ENCODE measurements at places on chromosomes 12 and 14.

DNA sequence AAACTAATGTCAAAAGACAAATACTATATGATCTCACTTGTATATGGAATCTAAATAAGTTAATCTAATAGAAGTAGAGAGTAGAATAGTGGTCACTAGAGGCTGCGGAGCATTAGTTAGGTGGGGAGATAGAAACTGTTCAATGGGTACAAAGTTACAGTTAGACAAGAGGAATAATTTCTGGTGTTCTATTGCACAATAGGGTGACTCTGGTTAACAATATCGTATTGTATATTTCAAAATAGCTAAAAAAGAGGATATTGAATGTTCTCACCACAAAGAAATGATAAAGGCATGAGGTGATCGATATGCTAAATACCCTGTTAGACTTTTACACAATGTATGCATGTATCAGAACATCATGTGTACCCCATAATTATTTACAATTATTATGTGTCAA, 42.9 kb downstream of the IGF1 start:
- DNase-seq, result no peak

- DNase-seq, result no peak
Observed at GRCh38 chr12:52900166-52900895, 4.5 kb downstream of the KRT8 start.

DNA sequence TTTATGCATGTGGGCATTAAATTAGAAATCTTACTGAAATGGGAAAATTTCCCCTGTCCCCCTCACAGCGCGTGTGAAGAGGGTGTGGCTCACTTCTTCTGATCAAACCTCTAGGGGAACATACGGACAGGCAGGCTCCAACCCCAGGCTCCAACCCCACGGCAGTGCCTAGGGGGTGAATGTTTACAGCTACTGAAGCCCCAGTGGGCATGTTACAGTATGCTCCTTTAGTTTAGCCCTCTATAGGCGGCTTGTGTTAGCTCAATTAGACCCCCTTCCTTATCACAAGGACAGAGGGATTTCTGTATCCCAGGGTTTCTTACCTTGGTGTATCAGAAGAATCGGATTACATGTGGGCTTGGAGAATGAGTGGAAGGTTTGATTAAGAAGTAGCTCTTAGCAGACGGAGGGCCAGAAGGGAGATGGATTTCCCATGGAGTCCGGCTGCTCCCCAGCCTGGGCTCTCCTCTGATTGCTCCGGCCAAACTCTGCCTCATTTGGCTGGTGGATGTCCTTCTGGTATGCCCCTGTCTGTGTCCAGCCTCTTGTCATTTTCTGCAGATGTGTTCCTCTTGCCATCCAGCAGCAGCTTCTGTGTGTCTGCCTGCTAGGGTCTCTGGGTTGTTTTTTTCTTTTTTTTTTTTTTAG, 223.7 kb downstream of the TMTC2 start:
- DNase-seq, result no peak

DNA sequence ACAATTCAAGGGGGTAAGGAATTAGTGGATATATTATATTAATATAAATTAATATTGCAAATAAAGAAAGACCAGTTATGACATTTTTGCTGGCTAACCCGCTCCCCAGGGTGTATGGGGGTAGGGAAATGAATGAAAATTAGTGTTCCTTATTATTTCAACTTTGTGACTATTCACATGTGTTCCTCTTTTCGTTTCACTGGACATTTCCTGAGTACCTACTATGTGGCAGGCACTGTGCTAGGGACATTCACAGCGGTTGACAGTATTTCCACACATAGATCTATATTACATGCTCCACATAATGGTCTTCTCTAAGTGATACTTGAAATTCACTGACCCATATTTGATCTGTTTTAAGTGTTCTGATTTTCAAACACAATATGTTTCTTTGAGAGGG, 129.8 kb upstream of the USP15 start:
- peak; percentile 42 for DNase-seq

- peak; percentile 51 for DNase-seq
Observed at GRCh38 chr12:20368651-20369304, 441 bp downstream of the PDE3A start.

GRCh38 chr14:68820119-68820518, 27.3 kb upstream of the ZFP36L1 start:
- no peak for DNase-seq

DNA sequence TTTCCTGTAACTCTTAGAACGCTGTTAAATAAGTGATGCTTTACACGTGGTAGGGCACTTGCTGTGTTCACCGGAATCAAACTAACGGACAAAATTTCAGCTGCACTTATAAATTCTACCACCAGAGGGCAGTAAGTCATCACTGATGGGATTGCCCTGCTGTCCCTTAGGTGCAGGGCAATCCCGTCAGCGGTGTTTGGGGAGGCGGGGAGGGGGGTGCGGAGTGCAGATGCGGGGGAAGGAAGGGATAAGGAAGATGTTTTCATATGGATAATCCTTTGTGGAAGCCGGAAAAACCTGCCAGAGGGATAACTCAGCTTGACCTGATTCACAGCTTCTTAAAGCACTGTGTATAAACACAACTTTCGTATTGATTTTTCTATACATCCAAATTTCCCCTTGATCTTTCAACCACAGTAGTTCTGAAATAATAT, 21.7 kb upstream of the SLC10A1 start:
- peak; percentile 85 for DNase-seq

DNA sequence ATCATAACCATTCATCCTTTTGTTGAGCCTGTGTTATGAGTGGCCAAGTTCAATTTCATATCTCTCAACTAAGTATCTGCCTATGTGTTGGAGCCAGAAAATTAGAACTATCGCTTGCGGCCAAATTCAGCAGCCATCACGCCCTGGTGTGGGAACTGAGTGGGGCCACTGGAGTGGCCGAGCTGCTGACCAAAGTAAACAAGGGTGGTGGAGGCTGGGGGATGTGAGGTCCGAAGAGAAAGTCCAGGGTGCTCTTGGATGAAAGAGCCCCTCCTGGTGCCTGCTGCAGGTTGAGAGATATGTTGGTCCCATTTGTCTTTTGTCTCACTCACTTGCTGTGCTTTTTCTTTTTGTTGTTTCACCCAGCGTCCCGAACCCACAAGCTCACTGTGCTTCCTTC, 14.9 kb downstream of the ADGRD1 start:
- no peak for DNase-seq

- no peak for DNase-seq
Observed at GRCh38 chr12:104971306-104971705, 13.2 kb upstream of the SLC41A2 start.

DNA sequence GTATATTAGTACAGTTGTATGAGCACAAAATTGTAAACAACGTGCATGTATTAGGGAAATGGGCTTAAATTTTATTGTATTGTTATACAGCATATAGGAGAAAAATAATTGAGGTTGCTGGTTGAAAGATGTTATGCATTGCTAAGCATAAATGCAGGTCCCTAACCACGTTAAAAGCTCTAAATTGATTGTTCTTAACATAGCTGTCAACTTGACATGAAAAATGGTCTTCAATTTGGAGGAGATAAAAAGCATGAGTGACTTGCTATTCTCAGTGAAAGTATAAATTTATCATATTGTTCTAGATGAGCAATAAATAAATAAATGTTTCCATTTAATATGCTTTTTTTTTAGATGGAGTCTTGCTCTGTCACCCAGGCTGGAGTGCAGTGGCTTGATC, 506.6 kb upstream of the ATXN7L3B start:
- DNase-seq, result no peak

- no peak for DNase-seq
Observed at GRCh38 chr12:132937476-132937875, 18.6 kb downstream of the ZNF605 start.

DNA sequence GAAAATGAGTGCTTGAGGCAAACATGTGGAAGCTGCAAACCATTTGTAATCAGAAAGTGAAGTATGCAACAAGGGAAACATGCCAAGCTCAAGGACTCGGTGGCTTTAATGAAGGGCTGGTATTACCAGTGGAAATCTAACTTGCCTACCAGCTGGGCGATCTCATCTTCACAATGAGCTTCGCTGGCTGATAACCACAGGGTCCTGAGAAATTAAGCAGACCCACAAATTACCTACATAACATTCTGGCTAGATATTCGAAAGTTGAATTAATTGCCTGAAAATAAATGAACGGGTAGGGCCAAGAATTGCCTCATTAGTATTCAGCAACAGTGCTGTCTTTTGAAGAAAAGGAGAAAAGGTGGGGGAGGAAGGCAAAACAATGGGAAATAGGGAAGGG, 439.4 kb downstream of the PDZRN4 start:
- no peak for DNase-seq

GRCh38 chr14:90756755-90757345, 59.4 kb downstream of the TTC7B start:
- peak; percentile 32 for DNase-seq

DNA sequence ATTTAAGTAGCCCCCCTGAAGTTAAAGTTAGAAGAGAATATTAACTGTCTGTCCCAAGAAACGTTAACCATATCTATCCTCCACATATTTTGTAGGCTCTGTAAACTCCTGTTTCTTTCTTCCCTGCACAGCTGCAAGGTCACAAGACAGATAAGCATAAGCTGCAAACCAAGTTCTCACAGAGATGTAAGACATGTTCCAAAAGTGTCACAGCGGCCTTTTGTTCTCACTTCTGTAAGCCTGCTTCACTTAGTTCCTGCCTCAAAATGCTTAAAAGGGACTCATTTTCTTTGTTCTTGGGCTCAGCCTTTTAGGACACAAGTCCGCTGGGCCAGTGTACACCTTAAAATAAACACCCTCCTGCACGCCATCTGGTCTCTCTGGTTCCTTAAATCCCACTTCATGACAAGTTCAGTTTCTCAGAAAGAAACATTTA, 3.2 kb downstream of the RNASE1 start:
- peak; percentile 94 for DNase-seq

DNA sequence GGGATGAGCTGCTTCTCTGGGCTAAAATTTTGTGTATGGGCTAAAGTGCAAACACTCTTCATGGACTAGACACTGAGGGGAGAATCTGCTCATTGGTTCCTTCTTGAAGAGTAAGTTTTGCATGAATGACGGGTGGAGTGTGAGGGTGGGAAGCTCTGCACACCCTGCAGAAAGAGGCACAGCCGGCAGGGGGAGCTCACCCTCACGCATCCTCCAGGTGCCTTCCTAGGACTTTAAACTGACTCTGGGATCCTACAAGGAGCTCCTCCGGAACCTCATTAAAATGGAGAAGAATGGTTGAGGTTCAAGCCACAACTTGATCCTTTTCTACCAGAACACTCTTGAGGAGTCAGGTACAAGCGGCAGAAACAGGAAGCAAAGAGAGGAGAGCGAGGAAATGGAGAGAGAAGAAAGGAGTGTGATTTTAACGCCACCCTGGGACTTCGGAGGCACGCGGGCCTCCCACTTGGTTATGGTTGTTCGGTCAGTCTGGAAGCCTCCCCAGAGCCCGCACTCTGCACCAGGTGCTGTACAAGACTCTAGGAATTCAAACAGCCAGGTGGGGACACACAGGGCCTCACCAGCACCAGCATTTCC, 87.5 kb downstream of the SETD3 start:
- peak; percentile 68 for DNase-seq

- DNase-seq, result peak; percentile 65
Observed at GRCh38 chr12:43336962-43337555, 214.9 kb downstream of the ADAMTS20 start.

GRCh38 chr14:82046512-82047226, 513.0 kb upstream of the SEL1L start:
- DNase-seq, result no peak

GRCh38 chr14:36442824-36443241, 77.2 kb downstream of the NKX2-1 start:
- DNase-seq, result no peak

- DNase-seq, result peak; percentile 9
Observed at GRCh38 chr12:126681676-126682075, 1585.3 kb upstream of the TMEM132C start.

DNA sequence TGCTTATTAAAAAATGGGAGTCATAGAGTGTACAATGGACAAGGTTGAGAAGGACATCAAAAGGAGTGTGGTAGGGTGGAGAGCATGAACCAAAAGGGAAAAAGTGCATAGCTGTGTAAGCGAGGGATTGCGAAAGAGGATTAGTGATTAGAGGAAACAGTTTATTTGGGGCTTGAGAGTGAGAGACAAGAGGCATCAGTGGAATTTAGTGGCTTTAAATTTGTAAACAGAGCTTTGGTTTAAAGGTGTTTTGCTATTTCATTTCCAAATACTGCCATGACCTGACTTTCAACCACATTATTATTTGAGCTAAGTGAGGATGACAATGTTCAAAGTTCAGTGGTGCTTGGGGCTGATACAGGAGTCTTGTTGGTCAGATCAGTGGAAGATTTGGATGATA, 53.4 kb downstream of the SLC16A7 start:
- peak; percentile 25 for DNase-seq

DNA sequence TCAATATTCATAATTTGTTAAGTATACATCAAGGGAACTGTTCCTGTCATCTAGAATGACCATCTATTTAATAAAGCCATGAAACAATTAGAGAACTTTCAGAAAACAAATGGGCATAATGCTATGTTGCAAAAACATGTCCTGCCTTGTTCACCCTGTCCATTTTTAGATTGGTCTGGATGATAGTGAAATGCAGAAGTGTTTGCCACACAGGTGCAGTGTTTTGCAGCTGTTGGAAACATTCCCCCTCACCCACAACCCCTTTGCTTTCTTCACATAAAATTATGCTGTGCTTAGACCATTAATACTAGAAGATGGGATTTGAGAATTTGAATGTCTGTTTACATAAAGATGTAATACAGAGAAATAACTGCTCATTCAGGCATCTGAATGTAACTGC, 36.5 kb downstream of the LEMD3 start:
- peak; percentile 24 for DNase-seq

DNA sequence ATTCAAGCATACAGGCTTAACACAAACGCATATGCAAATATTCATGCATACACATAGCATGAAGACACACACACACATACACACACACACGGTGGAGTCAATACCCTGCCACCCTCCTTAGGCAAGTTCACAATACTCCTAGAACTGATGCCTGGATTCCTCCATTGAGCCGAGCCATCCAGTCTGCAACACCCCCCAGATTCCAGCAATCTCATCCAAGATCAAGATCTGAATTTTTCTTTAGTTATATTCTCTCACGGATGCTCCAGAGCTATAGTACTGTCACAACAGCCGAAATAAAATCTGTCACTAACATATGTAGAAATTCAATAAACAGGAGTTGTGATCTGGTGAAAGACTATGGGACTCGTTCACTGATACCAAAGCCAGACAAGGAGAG, 110.8 kb downstream of the NUAK1 start:
- DNase-seq, result no peak

DNA sequence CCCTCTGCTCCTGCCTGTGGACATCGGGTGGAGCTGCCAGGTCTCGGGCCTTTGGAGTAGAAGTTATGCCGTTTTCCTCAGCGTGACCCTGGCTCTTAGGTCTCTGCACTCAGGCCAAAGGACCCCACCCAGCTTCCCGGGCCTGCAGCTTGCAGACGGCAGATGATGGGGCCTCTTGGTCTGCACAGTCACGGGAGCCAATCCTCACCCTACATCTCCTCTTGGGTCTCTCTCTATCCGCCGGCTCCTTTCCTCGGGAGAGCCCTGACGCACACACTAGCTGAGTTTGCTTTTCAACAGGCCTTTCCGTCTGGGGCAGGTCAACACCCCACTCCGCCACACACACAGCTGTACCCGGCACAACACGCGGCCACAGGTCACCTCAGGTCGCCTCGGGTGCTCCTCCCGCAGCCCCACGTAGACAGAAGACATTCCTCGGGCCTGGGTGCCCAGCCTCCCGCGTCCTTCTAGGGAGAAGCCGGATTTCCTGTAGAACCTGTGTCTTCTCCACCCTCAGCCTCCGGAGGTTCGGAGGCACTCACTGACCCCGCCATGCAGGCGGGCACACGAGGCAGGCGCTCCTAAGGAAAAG, 9.9 kb downstream of the GALNT9 start:
- DNase-seq, result no peak

GRCh38 chr12:24960222-24960855, 11.4 kb upstream of the BCAT1 start:
- peak; percentile 80 for DNase-seq

GRCh38 chr12:4164559-4165558, 108.7 kb upstream of the CCND2 start:
- peak; percentile 76 for DNase-seq

All from hematopoietic multipotent progenitor cell treated with erythropoietin and hydrocortisone succinate and interleukin-3 and kit ligand, for 4 days (in vitro differentiated cells).